ENCODE measurements at places on chromosomes 12 and 14. TPM values are rescaled to one million over a fixed set of nuclear protein-coding genes. Genes with fewer than 3 reads are reported as not detected.
A peak's percentile ranks its signal among the peaks of the same experiment; 100 is the strongest.

DNA sequence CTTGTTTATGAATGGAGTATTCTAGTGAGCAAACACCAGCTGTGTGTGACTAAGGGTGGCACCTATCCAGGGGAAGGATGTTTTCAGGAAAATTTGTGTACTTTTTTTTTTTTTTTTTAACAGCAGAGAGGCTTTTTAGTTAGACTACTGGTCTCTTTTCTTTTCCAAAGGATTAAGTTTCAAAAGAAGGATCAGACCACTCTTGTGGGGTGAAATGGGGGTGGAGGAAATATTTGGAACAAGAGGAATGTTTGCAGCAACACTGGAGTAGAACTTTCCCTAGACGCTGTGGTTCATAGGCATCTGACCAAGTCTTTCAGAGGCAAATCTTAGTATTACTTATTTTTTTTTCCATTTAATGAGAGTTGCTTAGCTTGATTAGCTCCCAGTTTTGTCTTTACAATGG is 21.1 kb downstream of the NUBPL start:
- DNase-seq = no peak

Gene KRT3
- total RNA-seq = not detected

GRCh38 chr12:42396473-42397259 is 70.7 kb downstream of the PPHLN1 start:
- peak; percentile 1 for DNase-seq

Gene P2RX2
- not detected for total RNA-seq

Gene FBRSL1
- 3.2 TPM for total RNA-seq

- DNase-seq = no peak
Measured at GRCh38 chr14:90943367-90943766, 117.1 kb downstream of the RPS6KA5 start.

Gene TCL1A
- not detected for total RNA-seq

GRCh38 chr12:51025338-51025835 is 797 bp downstream of the SLC11A2 start:
- DNase-seq = no peak

GRCh38 chr12:80156306-80156705 is 57.0 kb downstream of the OTOGL start:
- peak; percentile 39 for DNase-seq

Gene BBS10
- 8.9 TPM for total RNA-seq

GRCh38 chr12:123946152-123946515 is 26.5 kb downstream of the CCDC92 start:
- DNase-seq = no peak

All from M059J (cell line).